ENCODE measurements at places on chromosomes 7 and 10.

DNA sequence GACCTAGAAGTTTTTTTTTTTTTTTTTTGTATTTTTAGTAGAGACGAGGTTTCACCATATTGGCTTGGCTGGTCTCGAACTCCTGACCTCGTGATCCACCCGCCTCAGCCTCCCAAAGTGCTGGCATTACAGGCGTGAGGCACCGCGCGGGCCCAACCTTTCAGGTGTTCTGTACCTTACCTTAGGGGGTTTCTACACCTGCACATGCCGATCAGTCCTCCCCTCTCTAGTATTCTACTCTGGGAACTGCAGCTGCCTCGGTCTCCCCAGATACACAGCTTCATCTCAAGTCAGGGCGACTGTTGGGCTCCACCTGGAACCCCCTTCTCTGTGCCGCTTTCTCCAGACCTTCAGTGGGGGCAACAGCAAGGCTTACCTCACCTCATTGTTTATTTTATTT, 79.9 kb downstream of the TACC2 start:
- no peak for DNase-seq

DNA sequence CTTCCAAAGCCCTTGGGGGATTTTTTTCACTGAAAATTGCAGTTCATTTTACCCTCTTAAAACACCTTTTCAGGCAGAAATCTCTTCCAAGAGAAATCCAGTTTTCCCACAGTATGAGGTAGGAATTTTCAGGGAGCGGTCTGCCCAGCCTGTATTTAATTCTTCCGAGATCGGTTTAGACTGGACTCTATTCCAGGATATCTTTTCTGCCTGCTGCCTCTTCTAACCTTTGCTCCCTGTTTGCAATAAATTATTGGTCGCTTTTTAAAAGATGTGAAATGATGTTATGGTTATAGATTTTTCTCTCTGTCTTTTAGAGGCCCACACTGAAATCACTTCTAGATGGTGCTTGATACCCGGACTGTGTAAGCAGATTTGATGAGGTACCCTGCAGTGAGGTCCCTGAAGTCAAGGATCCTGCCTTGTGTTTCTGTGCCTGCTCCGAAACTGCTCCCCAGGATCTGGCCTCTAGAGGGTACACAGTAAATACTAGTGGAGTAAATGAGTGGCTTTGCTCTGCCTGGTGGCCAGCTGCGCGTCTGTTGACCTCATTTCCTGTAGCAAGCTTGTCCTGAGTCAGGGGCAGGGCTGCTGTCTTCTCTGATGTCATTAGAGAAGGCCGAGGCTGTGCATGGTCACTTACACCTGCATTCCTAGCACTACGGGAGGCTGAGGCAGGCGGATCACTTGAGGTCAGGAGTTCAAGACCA, 191.6 kb downstream of the FANK1 start:
- DNase-seq = peak; percentile 1

DNA sequence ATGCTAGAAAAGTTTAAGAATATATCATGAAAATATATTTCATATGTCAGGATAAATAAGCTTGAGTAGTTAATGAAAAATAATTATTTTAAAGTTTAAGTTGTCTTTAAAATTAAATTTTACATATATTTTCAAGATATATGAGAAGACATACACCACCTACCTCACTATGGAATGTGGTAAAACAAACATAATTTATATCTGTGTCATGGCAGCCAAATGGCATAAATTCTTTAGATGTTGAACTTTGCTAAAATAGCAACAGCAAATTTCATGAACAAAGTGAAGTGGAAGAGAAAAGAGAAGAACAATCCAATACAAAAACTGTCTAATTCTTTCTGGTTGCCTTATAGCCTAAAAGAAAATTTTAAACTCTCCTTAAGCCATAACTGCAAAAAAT, 39.6 kb upstream of the SLC16A12 start:
- no peak for DNase-seq

DNA sequence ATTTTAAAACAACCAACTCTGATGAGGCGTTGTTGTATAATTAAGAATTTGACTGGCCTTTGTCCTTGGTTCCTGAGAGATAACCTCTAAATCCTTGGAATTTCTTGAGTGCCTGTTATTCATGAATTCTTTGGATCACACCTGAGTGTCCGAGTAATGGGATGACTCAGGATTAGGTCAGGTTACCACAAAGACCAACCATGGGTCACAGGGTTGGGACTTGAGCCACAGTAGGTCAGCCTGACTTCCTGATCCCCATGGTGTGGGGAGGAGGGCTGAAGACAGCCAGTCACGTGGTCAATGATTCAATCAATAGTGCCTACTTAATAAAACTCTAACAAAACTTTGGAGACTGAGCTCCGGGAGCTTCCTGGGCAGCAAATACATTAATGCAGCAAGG, 192.5 kb downstream of the GFRA1 start:
- DNase-seq = no peak

GRCh38 chr7:36005293-36005692, 147.8 kb upstream of the EEPD1 start:
- no peak for DNase-seq

- no peak for DNase-seq
These were observed 11.1 kb downstream of the PTPN12 start for GRCh38 chr7:77548206-77548605.

- DNase-seq = no peak
These were observed 56.0 kb upstream of the KAT6B start for GRCh38 chr10:74770400-74770799.

- DNase-seq = no peak
These were observed 12.3 kb downstream of the RPA3 start for GRCh38 chr7:7706101-7706511.

DNA sequence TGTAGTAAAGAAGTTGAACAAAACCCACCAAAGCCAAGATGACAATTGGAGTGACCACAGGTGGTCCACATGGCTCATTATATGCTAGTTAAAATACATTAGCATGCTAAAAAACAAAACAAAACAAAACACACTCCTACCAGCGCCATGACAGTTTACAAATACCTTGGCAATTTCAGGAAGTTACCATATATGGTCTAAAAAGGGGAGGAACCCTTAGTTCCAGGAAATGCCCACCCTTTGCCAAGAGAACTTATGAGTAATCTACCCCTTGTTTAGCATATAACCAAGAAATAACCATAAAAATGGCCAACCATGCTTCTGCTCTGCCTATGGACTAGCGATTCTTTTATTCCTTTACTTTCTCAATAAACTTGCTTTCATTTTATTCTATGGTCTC, 979.1 kb upstream of the POT1 start:
- DNase-seq = no peak

DNA sequence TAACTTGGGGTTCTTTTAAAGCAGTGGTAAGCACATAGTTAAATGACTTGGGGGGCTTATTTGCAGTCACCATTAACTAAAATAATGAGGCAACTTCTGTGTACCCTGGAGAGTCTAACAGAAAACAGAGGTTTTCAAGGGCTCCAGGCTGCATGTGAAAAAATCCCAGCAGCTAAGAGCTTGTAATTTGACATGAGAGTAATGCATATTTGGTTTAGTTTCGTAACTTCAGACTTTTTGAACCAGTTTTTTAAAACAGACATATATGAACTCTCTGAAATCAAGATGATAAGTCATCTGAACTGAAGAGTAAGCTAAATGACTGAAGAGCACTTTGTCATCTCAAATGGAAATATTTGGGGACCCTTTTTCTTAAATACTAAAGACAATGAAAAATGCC, 40.2 kb upstream of the IFRD1 start:
- DNase-seq = no peak

DNA sequence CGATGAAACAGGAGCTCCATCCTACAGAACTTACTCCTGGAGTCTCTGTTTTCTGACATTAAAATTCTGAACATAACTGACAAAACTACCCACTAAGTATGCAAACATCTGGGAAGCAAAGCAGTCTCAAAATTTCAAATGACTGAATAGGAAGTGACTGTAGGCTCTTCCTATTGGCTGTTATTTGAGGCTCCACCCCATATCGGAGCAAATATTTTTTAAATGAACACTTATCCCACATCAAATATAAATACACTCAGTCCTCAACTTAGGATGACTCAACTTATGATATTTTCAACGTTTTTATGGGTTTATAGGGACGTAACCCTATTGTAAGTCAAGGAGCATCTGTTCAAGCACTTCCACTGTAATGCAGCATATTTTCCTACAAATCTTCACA, 8.8 kb downstream of the HSPA12A start:
- no peak for DNase-seq

GRCh38 chr7:12727455-12728191, 40.2 kb downstream of the ARL4A start:
- DNase-seq = no peak

- DNase-seq = no peak
These were observed 1.9 kb upstream of the ITPRIP start for GRCh38 chr10:104340111-104340526.

GRCh38 chr10:114021717-114022680, 21.7 kb upstream of the ADRB1 start:
- DNase-seq = no peak

DNA sequence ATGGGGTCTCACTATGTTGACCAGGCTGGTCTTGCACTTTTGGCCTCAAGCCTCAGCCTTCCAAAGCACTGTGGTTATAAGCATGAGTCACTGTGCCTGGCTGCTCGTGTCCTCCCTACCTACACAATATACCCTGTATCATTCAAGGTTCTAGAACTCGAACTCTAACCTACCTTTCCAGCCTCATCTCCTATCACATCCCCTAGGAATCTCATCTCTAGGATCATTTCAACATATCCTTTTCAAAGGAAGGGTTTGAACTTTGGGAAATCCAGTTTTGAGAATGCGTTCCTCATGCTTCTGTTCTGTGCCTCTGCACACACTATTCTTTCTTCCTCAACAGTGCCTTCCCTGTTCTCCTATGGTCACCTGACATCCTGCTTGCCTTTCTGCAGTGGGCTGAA, 87.8 kb upstream of the RHEB start:
- no peak for DNase-seq

DNA sequence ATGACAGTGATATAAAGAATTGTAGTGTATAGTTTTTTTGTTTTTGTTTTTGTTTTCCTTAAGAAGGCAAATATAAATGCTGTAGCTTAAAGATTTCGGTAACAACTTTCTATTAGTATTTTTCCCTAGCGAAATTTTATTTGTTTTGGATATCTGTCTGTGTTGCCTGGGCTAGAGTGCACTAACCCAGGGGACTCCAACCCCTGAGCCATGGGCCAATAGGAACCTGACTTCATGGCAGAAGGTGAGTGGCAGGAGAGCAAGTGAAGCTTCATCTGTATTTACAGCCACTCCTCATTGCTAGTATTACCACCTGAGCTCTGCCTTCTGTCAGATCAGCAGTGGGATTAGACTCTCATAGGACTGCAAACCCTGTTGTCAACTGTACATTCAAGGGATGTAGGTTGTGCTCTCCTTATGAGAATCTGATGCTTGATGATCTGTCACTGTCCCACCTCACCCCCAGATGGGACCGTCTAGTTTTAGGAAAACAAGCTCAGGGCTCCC, 65.4 kb upstream of the CCAR1 start:
- no peak for DNase-seq

- DNase-seq = no peak
These were observed 125.1 kb downstream of the ANKRD7 start for GRCh38 chr7:118349604-118350003.

DNA sequence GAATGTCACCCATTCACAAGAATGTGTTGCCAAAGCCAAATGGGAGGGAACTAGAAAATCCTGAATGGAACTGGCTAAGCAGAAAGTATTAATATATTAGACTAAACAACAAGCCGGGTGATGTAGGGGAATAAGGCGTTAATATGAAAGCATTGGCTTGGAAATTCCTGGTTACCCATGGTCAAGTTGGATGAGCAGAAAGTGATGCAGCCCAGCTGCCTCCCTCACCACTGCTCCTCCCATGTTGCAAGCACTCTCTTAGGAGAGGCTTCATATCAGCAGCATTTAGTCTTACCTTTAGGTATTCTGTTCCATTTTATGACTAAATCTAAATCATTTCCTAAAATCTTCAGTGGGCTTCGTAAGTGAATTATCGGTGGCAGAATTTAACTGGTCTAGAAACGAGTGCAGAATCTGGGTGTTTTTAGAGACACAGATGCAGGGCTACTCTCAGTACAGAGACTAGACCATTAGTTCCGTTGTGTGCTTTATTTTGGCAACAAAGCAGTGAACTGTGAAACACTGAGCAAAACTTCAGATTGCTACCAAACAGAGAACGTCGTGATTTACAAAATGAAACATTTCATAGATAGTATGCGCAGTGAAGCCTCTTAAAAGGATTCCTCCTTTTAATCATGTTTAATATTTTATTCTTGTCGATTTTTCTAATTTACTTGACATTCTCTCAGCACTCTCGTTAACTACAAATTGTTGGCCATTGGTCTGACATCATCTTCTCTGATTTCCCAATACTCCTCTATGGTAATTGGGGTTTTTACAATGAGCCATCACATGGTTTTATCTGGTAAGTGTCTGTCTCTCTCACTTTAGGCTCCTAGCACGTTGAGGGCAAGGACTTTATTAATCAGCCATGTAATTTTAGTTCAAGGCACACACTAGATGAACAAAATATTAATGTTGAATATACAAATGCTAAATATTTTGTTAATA, 22.0 kb upstream of the HGF start:
- no peak for DNase-seq

- DNase-seq = no peak
These were observed 23.4 kb downstream of the LOXL4 start for GRCh38 chr10:98244586-98244985.

DNA sequence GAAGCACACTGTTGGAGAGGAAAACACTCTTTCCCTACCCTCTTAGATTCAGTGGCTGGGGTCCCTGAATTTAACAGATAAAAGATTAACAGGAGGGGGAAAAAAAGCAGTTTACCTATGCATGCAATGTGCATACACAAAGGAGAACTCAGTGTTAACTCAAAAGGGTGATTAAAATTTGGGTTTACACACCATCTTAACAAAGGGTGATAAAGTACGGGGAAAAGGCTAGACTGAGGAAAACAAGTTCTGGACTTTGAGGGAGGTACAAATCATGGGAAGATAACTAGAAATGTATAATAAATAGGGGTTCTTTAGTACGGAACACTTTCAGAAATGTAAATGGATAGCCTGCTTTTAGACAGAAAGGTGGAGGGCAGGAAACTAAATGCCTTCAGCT, 83.1 kb downstream of the SRPK2 start:
- no peak for DNase-seq

DNA sequence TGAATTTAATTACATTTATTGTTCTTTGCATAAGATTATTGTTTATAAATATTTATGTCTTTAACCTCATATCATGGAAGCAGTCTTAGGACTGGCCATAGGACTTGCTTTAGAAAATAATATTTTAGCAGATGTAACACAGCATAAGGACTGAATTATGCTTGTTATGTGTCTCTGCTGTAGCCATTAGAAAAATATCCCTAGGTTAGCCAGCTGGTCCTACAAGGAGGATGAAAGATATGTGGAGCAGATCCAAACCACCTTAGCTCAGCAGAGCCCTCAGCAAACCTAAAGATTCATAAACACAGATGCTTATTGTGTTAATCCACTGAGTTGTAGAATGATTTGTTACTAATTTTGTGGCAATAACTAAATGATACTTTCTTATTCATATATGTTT, 166.0 kb upstream of the COL1A2 start:
- DNase-seq = no peak

Data from NCI-H1092 (cell line).